ENCODE measurements at places on chromosomes 2 and 18.

DNA sequence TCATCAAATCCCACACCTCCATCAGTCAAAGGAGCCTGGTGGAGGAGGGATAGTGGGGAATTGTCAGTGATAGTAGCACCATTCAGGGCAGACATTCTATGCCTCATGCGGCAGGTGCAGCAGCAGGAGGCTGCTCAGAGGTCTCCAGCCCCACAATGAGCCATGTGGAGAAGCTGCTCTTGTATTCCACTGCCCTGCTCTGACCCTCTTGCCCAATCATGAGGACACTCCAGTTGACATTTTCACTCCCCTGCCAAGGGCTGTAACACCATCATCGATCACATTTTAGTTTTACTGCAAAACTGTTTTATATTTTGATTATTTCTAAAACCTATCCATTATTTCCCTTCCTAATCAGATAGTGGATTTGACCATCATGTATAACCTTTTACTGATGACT, 487.6 kb upstream of the KLHL29 start:
- DNase-seq = no peak

- DNase-seq = no peak
Measured at GRCh38 chr2:30713698-30714097, 93.5 kb downstream of the CAPN13 start.

DNA sequence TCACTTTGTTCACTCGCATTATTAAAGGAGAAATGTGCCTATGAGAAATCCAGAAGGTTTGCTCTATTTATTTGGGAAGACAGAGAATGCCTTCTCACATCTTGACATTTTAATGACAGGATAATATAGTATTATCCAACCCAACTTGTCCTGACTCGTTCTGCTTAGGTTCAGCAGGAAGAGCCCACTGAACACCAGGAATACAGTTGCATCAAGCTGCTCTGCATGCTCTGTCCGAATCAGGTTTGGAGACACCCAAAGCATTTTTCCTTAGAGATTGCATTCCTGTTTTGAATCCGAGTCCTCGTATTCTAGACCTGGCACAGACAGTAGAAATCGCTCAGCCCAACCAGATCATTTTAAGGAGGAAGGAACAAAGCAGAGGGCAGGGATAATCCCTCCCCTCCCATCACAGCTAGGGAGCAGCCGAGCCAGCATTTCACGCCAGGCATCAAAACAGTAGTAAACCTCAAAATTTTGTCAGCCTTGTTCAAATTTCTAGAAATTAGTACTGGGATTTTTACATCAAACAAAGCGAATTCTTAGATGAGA, 837.4 kb upstream of the ID2 start:
- no peak for DNase-seq

DNA sequence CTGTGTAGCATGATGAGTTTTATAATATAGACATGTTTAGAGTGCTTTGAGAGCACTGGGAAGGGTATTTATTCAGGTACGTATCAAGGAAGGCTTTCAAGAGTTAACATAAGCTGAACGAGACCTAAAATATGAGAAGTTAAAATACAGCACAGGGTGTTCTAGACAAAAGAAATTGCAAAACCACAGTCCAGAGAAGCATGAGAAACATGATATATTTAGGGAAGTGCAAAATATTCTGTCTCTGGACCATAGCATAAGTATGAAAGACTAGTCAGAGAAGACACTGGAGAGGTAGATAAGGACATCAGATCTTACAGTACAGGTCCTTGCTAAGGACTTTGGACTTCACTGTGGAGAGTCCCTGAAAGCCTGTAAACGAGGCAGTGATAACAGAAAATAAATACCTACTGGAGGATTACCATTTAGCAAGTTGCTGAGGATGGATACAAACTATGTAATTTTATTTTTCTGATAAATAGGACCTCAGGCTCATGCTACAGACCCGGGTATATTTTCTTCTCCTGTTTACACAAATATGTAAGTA, 43.7 kb downstream of the FSIP2 start:
- no peak for DNase-seq

- DNase-seq = no peak
Measured at GRCh38 chr2:44655401-44655864, 286.1 kb upstream of the SIX3 start.

DNA sequence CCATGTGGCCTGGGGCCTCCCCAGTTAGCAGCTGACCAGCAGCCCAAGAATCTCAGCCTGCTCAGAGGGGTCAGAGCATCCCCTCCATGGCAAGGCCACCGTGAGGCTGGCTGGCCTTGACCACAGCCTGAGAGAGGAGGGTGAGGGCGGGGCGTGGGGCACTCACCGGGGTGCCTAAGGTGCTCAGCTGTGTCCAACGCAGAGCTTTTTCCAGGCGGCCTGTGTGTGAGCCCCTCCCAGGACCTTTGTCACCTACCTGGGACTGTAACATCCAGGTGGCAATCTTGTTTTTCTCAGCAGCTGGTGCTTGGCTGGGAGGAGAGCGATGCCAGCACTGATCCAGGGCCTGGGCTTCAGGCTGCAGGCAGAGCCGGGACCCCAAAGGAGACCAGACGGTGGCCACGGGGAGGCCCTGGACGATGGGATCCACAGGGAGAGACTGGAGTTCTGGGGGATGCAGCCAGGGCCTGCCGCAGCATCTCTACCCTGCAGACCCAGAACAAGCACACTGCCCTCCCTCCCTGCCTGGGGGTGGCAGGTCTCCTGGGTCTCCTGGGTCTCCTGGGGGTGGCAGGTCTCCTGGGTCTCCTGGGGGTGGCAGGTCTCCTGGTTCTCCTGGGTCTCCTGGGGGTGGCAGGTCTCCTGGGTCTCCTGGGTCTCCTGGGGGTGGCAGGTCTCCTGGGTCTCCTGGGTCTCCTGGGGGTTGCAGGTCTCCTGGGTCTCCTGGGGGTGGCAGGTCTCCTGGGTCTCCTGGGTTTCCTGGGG, 12.3 kb downstream of the SNED1 start:
- no peak for DNase-seq

DNA sequence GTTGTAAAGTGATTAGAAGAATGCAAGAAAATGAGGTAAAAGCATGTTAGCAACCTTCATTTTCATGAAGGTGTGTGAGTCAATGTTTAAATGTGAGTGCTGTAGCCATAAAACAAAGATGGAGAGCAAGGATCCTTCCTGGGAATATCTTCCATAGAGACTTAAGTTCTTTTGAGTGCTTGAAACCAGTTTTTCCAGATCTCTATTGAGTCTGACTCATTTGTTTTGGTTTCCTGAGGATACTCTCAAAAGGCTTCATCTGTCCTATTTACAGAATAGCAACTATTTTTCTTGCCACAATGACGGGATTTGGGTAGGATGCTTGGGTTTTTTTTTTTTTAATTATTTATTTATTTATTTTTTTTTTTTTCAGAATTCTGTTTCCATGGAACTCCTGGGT, 45.9 kb upstream of the ASB1 start:
- no peak for DNase-seq

DNA sequence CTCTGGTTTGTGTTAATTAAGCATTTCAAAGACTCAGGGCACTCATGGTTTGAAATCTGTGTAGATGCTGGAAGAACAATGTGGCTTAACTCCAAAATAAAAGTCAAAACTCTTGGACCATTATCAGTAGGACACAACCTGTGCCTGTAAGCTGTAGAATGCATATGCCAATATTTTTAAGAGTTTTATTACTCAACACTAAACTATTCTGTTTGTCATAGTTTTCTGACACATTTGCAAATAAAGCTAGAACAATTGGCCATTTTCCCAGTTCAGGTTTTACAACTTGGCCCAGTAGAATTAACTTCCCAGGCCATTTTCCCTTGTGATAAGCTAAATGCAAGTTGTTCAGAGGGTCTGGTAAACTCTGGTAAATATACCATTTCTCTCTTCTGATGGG, 713.1 kb downstream of the CBLN2 start:
- DNase-seq = no peak

GRCh38 chr2:86416146-86416545, 25.0 kb upstream of the KDM3A start:
- no peak for DNase-seq

DNA sequence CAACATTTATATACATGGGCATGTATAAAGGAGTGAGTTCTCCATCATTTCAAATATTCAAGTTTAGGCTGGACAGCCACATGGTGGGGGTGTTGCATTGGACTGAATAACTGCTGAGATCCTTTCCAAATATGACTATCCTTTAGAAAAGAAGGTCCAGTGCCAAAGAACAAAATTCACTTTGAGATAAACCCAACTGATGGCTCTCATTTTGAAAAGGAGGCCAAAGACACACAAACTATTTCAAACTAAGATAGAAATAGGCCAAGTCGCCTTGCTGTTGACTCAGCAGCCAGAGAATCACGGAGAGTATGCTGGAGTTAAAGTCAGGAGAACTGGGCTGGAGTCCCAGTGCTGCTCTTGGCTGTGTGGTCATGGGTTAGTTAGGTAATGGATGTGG, 204.5 kb upstream of the LRATD1 start:
- no peak for DNase-seq

- no peak for DNase-seq
Measured at GRCh38 chr2:122251158-122251557, 495.7 kb downstream of the TSN start.

DNA sequence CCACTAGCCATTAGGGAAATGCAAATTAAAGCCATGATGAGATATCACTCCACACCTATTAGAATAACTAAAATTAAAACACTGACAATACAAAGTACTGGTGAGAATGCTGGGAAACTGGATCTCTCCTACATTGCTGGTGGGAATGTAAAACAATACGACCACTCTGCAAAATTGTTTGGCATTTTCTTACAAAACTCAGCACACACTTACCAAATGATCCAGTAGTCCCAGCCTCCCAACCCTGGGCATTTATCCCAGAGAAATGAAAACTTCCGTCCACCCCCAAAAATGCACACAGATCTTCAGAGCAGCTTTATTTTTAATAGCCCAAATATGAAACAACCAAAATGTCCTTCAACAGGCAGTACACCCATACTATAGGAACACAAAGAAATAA, 8.9 kb upstream of the TMSB10 start:
- no peak for DNase-seq

GRCh38 chr2:101698844-101699754, 1.6 kb downstream of the MAP4K4 start:
- DNase-seq = peak; percentile 24

DNA sequence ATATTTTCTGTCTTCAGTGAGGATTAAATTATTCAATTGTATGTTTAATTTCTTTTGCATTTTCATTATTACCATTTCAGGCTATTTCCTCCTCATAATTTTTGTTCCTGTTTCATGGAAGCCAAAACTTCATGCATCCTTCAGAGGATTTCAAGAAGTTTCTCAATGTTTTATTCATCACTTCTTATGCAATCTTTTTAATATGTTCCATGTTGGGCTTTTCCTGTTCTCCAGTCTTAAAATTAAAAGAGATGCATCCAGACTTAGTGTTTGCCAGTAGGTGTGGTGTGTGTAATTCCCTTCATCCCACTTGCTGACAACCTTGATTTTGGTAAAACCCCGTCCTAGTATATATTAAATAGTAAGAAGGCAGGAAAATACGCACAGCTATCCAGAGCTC, 190.0 kb downstream of the EN1 start:
- no peak for DNase-seq

DNA sequence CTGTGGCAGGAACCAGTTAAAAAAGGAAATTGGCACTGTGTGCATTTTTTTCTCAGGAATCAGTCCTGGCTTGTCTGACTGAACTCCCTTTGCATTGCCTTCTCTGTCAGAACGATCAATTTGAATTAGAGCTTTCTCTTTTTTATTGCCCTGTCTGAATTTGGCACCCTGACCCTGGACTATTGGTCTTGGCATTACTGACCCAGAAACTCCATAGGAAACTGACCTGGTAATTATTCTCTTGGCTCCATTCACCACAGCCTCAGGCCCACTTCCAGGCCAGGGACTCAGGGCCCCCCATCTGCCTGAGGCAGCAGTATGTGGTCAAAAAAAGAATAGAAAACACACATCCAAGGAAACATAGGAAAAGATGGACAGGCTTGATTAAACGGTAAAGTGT, 32.0 kb upstream of the CCDC88A start:
- DNase-seq = no peak

GRCh38 chr18:74420481-74420880, 36.6 kb downstream of the DIPK1C start:
- DNase-seq = no peak

DNA sequence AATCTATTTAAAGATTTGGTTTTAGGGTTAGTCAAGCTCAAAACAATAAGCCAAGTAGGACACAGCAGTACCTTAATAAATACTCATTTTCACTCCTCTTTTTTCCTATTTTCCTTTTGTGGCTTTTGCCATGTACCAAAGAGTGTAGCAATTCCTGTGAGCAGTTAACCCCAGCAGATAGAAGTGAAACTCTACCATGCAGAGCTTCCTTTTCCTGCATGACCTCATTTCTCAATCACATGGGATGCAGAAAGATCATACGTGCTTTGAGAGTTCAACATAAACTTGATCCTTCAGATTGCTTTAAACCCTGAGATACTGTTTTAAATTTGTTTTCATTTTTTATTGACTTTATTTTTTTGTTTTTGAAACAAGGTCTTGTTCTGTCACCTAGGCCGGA, 99.1 kb upstream of the ARHGAP15 start:
- no peak for DNase-seq

- DNase-seq = no peak
Measured at GRCh38 chr2:102707796-102708695, 53.8 kb upstream of the TMEM182 start.

DNA sequence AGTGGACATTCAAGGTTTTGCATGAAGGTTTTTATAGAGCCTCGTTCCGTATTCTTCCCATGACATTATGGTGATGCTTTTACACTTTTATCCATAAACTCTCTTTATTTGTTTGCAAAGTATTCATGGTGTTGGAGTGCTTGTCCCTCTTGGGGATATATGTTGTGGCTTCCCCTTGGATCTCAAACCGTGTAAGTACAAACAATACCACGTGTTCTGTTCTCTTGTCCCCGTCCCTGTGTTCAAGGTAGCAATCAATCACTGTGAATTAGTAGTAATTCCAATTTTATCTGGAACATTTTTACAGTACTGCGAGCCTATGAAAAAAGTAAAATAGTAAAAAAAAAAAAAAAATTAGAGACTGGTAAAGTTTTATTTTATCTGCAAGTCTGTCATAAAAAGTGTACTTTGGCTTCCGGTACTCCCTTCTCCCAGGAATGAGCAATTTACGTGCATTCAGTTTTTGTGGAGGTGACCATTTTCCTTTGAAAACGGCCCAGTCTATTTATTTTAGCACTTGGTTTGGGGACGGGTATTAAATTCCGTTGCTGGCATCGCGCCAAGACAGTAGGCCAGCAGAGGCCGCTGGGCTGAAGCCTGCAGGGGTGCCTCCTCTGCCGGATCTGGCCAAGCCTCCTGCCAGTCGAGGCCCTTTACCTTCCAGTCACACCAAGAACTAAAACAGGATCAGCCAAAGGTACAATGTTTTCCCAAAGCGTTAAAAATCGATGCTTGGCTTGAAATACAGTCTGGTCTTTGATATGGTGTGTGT, 175.7 kb downstream of the SOCS6 start:
- no peak for DNase-seq

- DNase-seq = no peak
Measured at GRCh38 chr2:207416111-207416510, 113.7 kb upstream of the CREB1 start.

- DNase-seq = no peak
Measured at GRCh38 chr18:55268151-55268601, 308.9 kb upstream of the CCDC68 start.
